ENCODE measurements at places on chromosomes 5 and 9.

DNA sequence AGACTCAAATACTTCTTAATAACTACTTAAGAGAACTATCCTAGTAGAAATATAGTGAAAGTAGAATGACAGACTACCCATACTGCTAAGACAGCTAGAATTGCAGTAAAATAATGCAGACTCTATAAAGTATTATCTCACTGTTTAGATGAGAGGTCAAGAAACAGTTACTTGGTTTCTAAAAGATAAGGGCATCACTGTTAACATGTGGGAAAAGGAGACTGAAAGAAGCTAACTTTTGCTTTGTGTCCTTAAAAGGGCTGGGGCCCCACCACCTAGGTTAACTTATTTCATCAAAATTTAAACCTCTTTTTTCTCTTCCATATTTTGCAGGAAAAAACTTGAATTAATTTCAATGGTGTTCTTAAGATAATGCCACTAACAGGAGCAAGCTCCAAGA lies 204.3 kb downstream of the CNTLN start:
- DNase-seq, result no peak

DNA sequence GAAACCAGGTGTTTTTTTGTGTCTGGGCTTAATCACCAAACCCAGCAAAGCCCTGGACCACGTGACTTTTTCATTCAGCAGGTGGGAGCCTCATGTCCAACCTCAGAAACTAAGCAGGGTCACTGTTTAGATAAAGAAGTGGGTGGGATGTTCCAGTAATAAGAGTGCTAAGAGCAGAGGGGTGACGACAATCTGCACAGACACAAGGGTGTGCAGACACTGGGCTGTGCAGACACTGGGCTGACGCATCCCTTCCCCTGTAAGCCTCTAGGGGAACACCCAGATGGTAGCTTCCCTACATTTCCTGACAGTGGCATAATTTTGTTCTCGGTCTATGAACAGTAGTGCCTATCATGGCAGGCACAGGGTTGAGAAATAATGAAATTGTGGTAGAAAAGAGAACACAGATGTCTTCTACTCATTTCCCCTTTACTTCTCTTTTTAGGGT lies 85.1 kb downstream of the SAXO1 start:
- no peak for DNase-seq

- no peak for DNase-seq
Measured at GRCh38 chr9:14488421-14489190, 174.7 kb upstream of the NFIB start.

DNA sequence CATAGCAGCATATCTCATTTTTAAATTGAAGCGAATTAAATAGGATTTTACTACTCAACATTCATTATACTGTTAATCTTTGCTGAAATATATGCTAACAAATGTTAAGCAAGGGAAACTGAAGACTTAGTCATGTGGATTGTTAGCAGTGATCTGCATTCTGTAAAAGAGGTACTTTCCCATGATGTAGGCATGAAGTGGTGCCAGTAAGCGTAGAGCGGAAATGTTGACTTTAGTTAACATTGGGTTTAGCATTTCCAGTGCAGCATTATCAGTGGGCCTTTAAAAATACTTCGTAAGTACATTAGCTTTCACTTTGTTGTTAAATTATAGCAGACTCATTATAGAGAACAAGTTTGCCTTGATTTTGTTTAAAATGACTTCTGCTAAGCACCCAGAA lies 130.3 kb downstream of the CDC42SE2 start:
- DNase-seq, result no peak

DNA sequence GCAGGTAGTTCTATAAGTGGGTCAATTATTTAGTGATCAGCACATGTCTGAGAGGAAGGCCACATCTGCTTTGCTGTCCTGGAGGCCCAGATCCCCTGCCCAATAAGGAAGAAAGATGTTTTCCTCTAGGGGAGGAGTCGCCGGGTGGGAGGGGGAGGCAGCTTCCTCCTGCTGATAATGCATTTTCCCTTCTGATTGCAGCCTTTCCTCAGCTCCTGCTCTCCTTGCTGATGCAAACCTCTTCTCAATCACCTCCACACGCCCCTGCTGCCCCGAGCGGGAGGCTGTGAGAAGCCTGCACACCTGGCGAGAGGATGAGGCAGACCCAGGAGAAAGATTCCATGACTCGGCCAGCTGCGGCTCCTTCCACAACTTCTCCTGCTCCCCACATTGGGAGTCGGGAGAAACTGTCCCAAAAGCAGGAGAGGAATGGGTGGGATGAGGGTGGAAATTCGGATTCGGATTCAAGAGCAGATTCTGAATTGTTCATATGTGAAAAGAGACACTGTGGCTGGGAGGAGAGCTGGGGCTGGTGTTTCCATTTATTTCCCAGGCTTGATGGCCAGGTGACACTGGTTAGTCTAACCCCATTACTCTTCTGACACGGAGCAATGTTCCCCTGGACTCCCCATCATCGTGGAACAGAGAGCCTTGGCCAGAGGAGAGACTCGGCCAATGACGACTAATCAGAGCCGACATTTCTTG lies 6.8 kb upstream of the NTNG2 start:
- no peak for DNase-seq

DNA sequence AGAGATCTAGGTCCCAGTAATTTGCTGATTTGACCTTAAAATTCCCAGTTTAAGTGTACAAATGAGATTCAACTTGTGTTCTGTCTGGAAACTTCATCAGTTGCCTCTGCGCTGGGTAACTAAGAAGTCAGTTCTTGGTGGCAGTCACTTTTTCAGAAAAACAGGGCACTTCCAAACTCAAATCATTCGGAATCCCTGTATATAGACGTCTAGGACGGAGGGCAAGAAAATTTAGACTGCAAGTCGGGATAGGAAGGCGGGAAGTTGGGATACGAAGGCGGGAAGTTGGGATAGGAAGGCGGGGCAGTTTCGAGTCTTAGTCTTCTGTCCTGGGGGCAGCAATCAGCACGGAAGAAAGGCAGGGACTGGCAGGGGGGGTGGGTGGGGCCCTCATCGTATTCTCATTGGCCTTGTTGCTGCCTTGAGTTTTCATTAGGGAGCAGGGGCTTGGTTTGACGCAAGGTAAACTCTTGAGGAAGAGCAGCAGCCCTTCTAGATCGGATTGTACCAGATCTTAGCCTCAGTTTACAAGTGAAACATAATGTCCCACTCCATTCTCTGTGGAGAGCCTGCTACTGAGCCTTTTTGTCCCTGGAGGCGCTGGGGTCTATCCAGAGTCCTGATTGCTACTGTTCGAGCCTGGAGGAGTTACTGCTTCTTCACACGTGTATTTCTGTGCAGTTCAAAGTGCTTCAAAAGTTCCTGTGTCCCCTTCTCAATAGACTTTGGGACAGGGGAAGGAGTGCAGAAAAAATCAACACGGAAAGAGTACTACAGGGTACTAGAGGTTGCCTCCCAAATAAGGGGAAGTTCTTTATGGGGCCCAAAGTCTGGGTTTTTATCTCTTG lies 2.7 kb upstream of the PURA start:
- no peak for DNase-seq

GRCh38 chr9:134550584-134550983 lies 91.0 kb upstream of the COL5A1 start:
- no peak for DNase-seq

DNA sequence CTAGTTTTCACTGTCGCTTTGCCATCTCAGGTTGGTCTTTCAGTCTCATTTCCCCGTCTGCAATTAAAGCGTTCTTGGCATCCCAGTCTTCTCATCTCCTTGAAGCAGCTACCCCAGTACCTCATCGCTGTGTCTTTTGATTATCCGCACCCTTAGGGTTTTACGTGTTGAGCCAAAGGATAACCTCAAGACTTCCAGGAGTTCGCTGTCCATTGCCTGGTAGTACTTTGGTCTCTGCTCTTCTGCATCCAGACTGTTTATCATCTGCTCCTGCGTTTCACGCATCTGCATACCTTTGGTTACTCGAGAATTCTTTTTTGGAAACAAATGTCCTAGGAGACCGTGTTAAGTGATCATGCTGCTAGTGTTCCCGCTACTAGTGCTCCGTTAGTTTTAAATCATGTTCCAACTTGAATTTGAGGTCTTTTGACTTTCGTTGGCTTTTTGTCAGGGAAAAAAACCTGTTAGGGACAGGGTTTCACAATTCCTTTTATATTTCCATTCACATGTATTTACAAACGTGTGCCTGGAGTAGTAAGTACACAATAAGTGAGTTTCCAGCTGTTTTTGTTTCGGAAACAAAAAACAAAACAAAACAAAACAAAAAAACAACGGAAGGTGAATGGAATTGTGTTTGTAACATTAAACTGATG lies 888 bp downstream of the RABGAP1 start:
- no peak for DNase-seq

- DNase-seq, result no peak
Measured at GRCh38 chr5:93704996-93705395, 36.4 kb downstream of the POU5F2 start.

GRCh38 chr5:143550986-143551630 lies 147.6 kb upstream of the NR3C1 start:
- DNase-seq, result no peak

All from glomerular endothelial cell (primary cell).